ENCODE measurements at places on chromosomes 7 and 10. TPM values are rescaled to one million over a fixed set of nuclear protein-coding genes. Genes with fewer than 3 reads are reported as not detected.

AFAP1L2 gene
- 0.77 TPM for total RNA-seq

FIGNL1 gene
- 13.8 TPM for total RNA-seq

HOXA5 gene
- total RNA-seq = not detected

C10orf71 gene
- total RNA-seq = not detected

DEPP1 gene
- total RNA-seq = 1.7 TPM

LIPK gene
- total RNA-seq = not detected

SLC13A1 gene
- total RNA-seq = not detected

TMEM236 gene
- not detected for total RNA-seq

NEBL gene
- 20.4 TPM for total RNA-seq

All from H9 (cell line).